Neural crest cell (in vitro differentiated cells): ENCODE measurements at places on chromosomes 3 and 15. TPM values are rescaled to one million over a fixed set of nuclear protein-coding genes. Genes with fewer than 3 reads are reported as not detected.

The RBP2 gene
- total RNA-seq, result not detected in 2 replicates

The XCR1 gene
- total RNA-seq, result not detected in 2 replicates

The ADAMTS7 gene
- 62.9 and 68.2 TPM in 2 replicates for total RNA-seq

The SYNPR gene
- total RNA-seq, result not detected in 2 replicates

The KLHL40 gene
- not detected in 2 replicates for total RNA-seq

The ZNF770 gene
- total RNA-seq, result 51.0 and 53.8 TPM in 2 replicates

The VWA5B2 gene
- 0.36 and 0.56 TPM in 2 replicates for total RNA-seq

DNA sequence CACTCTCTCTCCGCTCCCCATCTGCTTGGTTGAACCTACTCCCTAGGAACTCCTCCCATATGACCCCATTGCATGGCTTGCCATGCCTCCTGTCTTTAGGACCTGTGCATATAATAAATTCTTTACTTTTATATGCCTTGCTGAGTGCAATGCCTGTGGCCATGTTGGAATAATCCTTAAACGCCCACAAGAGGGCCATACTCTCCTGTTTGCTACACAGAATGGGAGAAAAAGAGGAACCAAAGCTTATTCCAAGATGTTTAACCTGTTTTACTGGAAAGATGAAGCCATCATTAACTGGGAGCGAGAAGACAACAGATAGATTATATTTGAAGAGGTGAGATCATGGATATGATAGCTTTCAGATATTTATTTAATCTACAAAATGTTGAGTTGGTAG lies 1097.8 kb downstream of the NAALADL2 start:
- DNase-seq, result no peak

DNA sequence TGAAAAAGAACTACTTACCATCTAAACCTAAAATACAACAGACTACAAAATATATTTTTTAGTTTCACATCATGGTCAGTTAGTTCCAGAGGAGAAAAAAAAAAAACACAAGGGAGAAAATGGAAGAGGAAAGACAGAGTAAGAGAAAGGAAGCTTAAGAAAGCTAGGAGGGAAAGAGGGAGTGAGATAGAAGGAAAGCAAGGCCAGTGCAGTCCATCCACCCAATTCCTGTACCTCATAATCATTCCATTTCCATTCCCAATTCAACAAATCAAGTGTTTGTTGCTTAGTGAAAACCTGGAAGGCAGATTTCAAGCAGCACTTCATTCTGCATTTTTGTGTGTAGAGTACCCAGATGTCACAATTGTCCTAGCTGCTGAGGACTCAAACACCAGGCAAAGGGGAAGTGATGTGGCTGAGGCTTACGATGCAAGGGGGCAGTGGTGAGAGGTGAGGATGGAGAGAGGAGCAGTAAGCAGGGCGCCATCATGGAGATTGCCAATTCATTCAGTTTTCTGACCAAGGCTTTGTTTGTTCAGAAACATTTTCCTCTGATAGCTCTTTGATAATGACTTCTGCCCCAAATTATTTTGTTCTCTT lies 83.6 kb upstream of the GSK3B start:
- no peak for DNase-seq

DNA sequence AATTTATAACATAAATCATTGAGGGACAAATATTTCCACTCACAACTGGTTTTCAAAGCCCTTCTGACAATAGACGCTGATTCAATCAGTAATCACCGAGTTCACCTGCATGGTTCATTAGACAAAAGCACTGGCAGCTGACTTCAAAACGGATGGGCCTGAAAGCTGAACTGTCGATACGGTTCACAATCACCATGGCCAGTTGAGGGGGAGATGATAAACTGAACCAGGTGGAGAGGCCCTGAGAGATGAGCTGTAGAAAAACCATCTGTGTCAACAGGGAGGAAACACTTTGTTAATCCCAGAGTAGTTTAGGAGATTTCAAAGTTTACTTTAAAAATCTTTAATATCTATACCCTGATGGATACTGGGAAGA lies 75.0 kb downstream of the PEX5L start:
- no peak for DNase-seq

GRCh38 chr3:39485547-39485946 lies 18.1 kb downstream of the MOBP start:
- DNase-seq, result no peak

DNA sequence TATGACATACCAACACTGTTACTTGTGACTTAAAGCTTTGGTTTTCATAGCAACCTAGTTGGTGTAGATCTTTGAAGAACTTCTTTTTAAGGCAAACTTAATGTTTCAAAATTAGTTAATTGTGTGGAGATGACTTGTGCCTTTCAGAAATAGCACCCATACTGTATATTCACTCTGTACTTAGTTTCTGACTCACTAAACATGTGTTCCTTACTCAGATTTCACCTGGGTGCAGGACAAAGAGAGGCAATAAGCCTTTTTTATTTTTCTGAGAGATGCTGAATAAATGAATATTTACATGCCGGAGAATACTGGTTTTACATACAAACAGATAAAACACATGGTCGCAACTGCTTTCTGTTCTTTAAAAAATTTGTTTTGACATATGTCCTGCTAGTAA lies 44.8 kb downstream of the SLC25A26 start:
- no peak for DNase-seq

DNA sequence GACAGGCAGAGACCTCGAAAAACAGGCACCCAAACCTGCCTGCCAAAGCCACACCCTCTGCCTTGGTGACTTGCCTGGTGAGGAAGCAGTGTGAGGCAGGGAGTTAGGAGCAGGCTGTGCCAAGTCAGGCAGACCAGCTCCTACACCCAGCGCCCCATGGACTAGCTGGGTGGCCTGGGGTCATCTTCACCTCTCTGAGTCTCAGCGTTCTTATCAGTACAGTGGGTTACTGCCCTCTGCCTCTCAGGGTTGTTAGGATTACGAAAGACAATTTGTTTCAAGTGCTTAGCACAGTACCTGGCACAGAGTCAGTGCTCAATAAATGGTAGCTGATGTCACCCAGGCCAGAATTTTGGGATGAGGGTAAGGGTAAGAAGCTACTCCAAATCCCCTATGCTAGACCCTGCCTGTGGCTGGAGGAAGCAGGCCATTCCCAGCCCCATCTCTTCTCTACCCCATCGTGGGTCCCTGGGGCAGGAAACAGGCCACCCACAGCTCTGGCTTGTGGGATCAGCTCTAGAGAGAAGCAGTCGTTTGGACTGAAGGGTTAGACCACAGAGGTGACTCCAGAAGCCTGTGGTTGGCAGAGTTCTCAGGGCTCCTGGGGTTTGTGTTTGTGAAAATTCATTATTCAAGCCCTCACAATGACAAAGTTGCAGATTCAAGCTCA lies 10.1 kb downstream of the SLC51B start:
- DNase-seq, result no peak

GRCh38 chr15:74442063-74442462 lies 8.3 kb upstream of the SEMA7A start:
- DNase-seq, result no peak

- no peak for DNase-seq
Observed at GRCh38 chr3:189040656-189041335, 131.0 kb upstream of the TPRG1 start.

GRCh38 chr3:116029266-116029665 lies 406.0 kb downstream of the GAP43 start:
- DNase-seq, result no peak
